ENCODE measurements at places on chromosomes 2 and 18.

GRCh38 chr2:144454466-144455287 is 65.2 kb downstream of the ZEB2 start:
- no peak for DNase-seq

GRCh38 chr2:100397118-100397860 is 20.2 kb downstream of the CHST10 start:
- no peak for DNase-seq

GRCh38 chr2:143881246-143881645 is 638.7 kb downstream of the ZEB2 start:
- DNase-seq, result no peak

DNA sequence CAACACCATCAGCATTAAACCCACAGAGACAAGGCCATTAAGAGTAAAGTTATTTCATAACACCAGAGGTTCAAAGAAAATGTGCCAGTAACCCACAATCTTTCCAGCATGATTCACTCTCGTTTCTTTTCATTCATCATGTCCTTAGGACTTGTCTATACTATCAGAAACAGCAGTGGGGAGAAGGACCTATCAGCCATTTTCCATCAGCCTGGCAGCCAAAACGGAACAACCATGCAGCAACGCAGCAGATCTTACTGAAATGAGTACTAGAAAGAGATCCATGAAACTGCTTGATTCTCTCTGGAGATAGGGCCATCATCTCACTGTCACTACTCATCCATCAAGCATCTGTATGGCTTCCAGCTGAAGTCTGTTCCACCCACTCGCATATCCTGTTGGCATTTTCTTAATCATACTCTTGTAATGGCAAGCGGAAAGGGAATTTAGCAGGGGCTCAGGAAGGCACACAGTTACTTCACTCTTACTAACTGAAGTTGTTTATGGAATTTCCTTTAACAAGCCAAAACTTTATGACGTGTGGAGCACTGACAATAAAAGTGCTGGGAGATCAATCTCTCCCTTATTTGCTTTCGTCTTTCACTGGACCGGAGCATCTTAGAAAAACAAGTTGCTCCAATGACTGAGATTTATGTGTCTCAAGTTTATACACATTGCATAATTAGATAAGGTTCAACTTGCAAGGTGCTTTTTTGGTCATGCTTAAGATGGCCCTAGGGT is 69.7 kb downstream of the EPHA4 start:
- DNase-seq, result no peak

DNA sequence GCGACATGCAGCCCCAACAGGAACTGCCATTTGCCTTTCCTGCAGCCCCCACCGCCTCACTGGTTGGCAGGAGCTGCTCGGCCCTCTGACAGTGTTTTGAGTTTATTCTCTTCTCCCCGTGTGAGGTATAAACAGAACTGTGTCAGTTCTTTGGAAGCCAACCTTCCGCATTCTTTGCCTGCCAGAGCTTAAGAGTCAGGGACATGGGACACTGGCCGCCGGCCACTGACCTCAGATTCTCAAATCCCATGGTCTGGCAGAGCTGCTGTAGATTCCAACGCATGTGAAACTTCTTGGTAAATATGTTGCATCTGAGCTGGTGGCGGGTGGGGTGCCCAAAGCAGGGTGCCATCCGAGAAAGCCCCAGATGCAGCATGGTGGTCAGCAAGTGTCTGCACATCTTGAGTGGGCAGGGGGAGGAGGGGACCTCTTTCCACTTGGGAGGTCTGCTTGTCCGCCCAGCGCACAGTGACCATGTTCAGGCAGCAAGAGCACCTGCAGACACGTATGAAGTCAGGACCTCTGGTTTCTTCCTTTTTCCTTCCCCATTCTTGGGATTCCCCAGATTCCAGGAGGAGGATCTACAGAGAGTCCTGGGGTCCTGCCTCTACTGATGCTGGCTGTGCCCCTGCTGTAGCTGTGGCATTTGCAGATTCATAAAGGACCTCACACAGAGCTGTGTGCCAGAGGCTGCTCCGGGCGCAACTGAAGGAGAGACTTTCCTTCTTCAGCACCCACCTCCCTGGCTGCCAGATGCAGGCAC is 23.8 kb downstream of the ASB18 start:
- DNase-seq, result no peak

GRCh38 chr2:148643421-148643820 is 1.1 kb upstream of the EPC2 start:
- DNase-seq, result no peak

GRCh38 chr18:70653671-70654070 is 364.8 kb downstream of the SOCS6 start:
- no peak for DNase-seq

DNA sequence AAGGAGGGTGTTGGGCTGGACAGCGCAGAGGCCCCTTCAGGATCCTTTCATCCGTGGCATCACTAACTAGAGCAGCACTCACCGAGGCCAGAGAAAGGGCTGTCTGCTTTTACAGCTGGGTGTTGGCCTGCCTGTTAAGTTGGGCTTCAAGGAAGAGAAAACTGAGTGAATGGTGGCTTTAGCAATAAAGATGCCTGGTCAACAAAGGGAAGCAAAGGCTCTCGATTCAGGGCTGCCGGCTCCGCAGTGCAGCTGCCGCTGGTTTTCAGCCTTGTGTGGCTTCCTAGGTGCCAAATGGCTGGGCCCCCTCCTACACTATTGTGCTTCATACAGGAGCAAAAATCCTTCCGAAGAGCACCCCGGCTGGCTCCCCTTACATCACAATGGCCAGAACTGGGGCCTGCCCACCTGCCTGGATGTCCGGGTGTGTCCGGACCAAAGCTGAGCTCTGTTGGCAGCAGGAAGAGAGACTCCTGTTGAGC is 61.0 kb upstream of the GPR45 start:
- DNase-seq, result no peak

- DNase-seq, result no peak
Observed at GRCh38 chr2:144124882-144125281, 395.0 kb downstream of the ZEB2 start.

- DNase-seq, result peak; percentile 8
Observed at GRCh38 chr2:101400048-101400447, 12.7 kb upstream of the CREG2 start.

DNA sequence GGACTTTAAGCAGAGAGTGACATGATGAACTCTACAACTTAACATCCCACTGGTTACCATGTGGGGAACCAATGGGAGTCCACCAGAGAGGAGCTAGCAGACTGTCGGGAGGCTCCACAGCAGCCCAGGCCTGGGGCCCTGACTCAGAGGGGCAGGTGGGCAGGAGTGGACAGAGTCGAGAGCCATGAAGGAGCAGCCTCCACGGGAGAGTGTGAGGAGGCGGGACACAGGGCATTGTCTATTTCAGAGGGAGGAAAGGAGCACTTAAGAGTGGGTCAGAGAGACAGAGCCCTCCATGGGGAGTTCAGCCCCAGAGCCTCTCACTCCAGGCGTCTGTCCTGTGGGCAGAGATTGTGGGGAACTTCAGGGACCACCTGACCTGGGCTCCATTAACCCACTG is 118.7 kb downstream of the CYP26B1 start:
- no peak for DNase-seq

- no peak for DNase-seq
Observed at GRCh38 chr18:30694773-30695172, 347.8 kb downstream of the DSC3 start.

- DNase-seq, result no peak
Observed at GRCh38 chr18:25287106-25287505, 64.9 kb downstream of the ZNF521 start.

DNA sequence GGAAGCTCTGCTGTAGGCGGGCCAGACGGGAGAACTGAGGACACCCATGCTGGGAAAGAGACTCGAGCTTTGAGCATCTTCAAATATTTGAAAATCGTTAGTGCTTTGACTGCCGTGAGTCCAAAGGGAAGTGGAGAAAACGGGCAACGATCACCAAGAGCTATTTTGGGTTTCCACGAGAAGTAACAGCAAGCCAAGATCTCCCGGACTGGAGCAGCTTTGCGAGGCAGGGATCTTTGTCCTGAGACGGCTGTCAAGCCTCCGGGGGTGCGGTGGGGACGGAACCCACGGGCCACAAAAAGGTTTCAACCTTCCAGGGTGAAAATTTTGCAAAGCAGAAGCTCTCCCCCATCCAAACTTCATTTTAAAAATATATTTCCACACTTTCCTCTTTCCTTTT is 195.8 kb downstream of the NDUFA10 start:
- no peak for DNase-seq

GRCh38 chr2:223669453-223670225 is 67.5 kb upstream of the SCG2 start:
- no peak for DNase-seq

DNA sequence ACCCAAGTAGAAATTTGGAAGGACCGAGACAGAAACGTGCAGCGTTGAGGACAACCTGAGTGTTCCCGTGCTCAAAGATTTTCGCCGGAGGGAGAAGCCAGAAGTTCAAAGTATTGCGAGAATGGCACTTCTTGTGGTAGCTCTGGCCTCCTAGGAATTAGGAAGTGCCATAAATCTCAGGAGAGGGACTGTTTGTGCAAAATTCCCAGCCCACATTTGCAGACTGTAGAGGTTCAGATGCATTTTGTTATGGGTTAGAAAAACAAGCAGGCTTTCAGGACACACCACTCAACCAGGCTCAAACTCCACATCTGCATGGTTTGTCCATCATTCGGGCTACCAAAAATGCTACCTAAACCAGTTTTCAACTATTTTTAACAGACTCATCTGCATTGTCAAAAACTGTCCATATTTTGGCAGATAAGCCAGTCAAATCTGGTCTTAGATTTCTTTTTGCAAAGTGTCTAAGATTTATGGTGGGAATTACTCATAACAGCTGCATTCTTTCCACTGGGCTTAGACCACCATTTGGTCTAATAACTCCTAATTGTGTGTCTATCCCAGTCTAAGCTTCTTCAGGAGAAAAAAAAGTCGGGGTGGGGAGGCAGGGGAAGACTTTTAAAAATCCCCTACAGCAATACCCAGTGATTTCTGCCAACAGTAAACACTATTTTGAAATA is 422.9 kb downstream of the ARHGAP15 start:
- DNase-seq, result no peak

DNA sequence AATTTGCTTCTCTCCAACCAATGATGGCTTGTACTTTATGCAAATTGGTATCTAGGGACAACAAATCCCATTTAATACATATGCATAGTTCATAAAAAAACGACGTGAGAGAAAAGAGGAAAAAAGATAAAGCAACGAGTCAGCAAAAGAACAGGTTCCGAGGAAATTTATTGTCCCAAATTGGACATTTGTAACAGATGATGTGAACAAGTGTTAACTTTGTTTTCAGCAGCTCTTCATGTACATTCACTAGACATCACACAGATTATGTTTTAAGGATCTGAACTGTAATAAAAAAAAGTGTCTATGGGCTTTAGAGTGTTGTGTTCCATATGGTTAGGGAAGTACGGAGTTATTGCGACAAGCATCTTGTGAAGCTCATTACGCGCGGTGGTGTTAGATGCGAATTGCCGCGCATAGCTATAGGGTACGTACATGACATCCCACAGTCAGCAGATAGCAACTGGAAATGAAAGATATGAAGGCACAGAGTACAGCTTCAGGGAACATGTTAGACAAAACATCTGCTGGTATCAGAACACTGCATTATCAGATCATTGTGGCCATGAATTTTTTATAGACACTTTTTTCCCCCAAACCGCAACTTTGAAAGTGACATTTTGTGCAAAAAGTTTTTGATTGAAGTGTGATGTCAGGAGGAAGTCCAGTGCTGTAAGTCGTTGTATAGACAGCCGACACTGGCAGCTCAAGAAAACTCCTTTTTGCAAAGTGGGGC is 1073.1 kb upstream of the FANCL start:
- DNase-seq, result no peak

GRCh38 chr2:24477229-24477628 is 13.8 kb upstream of the NCOA1 start:
- no peak for DNase-seq

DNA sequence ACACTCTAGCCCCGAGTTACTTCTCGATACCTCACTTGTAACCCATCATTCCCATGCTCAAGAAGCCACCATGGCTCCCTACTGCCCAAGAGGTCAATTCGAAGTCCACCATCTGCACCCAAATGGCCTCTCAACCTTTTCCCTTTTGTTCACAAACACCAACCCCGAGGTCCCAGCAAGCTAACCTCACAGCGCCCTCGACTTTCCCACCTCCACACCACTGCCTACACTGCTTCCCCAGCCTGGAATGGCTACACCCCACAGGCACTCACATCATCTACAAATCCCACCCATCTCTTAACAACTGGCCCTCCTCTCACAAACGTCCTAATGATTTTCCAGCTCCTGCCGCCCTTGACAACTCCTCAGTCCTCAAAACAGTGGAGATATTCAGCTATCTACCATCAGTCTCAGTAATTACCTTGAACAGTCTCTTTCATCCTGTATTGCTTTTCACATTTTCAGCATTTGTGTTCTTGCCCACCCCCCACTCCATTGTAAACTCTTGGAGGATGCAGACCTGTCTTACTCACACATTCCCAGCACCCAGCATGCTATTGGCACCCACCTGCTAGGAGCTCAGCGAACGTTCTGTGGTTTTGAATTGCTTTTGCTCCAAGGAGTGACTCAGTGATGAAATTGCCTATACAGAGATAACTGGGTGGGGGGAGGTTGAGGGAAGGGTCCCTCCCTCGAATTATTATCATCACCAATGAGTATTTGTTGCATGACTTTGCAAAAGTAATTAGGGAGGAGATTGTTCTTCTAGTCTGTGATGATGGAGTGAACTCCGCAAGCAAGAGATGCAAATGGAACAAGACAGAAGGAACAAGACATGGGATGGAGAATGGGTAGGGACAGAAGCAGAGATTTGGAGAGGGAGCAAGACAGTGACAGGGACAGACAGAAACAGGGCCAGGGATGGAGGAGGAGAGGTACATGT is 106.8 kb downstream of the CYP26B1 start:
- DNase-seq, result no peak

GRCh38 chr2:218782528-218782844 is 539 bp downstream of the CYP27A1 start:
- no peak for DNase-seq

- no peak for DNase-seq
Observed at GRCh38 chr18:33812186-33812585, 234.2 kb downstream of the ASXL3 start.

DNA sequence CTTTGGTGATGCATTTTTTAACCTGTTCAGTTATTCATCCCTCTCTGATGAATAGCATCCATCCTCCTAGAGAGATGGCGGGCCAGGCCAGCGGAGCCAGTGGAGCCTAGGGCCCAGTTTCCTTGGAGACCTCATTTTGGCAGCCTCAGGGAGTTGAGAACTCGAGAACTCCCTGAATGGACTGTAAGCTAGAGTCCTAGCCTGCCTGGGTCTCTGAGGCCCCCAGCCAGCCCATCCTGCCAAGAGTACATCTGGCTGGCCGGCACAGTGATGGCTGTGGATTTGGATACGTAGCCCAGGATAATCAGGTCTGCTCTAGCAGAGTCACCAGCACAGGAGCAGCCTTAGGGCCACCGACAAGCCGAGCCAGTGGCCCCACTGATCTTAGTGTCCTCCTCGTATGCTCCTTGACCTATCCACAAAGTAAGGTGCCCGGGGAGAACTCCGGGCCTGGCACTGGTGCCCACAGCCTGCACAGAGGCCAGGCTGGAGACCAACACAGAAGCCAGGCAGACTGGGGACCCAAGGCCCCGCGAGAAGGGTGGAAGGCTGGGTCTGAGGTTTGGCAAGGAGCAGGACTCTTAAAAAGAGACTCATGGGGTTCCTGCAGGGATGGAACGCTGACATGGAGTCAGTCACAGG is 110.5 kb upstream of the MCFD2 start:
- DNase-seq, result no peak

Measured in germinal center (tissue), 1 donor.